ENCODE measurements at places on chromosomes 2 and 18. TPM values are rescaled to one million over a fixed set of nuclear protein-coding genes. Genes with fewer than 3 reads are reported as not detected.

- DNase-seq: no peak
Measured at GRCh38 chr2:137031731-137032130, 266.4 kb downstream of the THSD7B start.

- DNase-seq: no peak
Measured at GRCh38 chr2:231362555-231363184, 32.8 kb upstream of the B3GNT7 start.

DNA sequence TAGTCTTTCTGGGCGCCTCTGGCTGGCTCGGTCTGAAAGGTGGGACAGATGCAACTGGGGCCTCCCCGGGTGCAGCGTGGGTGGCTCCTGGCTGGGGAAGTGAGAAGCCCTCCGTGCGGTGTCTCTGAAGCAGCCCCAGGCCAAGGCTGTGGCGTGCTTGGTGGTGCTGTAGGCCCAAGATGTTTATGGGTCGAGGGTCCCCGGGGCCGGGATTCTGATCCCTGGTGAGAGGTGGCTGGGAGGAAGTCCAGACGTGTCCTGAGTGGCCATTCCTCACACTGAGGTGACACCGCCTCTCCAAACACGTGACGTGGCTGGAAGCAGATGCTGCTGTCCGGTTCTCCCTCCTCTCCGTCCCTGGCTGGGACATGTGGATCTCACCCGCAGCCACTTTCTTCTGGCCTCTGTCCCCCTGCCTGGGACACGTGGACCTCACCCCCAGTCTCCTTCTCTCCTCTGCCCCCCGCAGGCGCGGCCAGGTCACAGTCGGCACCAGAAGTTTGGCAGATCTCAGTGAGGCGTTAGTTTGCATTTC, 12.6 kb downstream of the RTP5 start:
- DNase-seq: no peak

GRCh38 chr2:160570376-160570775, 76.8 kb upstream of the RBMS1 start:
- DNase-seq: no peak

DNA sequence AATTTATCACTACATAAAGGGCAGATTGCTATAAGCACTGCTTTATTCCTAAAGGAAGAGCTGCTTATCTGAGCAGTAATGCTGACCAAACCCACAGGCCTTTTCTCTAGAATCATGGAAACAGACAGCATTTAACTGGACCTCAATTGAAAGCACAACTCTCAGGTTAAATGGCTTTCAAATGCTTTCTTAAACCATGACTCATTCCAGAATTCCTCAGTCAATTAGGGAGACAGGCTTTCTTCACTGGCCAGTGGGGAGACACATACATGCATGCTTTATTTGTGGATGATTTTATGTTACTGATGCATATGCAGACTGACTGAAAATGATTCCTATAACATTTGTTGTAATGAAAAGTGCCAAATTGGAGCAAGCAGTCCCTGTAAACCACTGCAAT, 114.6 kb downstream of the ACVR1 start:
- no peak for DNase-seq

- DNase-seq: no peak
Measured at GRCh38 chr2:238108423-238109183, 8.5 kb downstream of the ESPNL start.

- DNase-seq: no peak
Measured at GRCh38 chr2:217636991-217637561, 365.7 kb downstream of the TNS1 start.

DNA sequence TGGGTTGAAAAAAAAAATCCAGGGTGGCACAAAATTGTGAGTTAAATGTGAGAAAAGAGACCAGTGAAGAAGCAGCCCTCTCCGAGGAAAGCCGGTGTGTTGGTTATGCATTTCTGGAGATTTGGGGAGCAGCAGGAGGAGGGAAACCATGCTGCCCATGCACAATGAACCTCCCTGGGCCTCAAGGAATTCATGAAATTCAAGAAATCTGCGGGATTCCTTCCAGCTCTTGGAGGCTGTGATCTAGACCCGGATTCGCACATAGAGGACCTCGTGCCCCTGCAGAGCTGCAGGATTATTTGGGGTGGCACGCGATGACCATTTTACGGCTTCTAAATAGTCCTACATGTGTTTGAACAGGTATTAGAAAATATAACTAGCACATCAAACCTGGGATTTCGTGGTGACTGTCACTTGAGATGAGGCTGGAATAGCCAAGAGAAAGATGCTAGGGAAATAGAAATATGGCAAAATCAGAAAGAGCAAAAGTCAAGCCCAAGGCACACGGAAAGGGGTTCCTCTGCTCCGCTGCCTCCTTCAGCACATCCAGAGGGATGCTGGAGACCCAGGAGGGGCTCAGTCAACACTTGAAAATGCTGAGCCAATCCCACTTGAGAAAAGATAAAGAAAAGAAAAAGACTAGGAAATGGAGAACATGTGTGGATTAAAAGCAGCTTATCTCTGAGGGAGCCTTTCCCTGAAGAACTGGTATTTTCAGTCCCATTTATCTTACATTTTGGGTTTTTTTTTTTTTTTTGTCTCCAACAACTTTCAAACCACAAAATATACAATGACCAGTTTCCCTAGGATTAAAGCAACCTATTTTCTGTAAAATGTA, 22.0 kb downstream of the KCTD1 start:
- no peak for DNase-seq

- DNase-seq: no peak
Measured at GRCh38 chr2:222307143-222307756, 8.5 kb upstream of the PAX3 start.

- no peak for DNase-seq
Measured at GRCh38 chr18:58497845-58498244, 131.0 kb downstream of the ALPK2 start.

GRCh38 chr2:148560496-148560895, 84.1 kb upstream of the EPC2 start:
- no peak for DNase-seq

DNA sequence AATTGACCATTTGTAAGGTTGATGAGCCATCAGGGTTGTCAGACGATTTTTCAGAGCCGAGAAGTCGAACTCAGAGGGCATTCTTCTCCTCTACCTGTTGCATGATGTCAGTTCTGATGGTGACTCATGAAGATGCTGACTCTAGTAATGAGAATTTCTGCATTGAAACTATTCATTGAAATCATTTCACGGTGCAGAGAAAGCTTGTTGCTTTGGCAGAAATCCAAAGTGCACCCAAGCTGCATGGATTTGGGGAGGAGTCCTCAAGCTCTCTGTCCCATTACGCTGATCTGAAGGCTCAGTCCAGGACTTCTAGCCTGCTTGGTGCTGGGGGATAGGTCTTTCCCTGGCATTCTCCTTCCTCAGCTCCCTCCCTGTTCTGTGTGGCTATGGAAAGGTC, 125.7 kb upstream of the PXDN start:
- no peak for DNase-seq

GRCh38 chr2:203675086-203675485, 31.4 kb upstream of the CD28 start:
- DNase-seq: peak; percentile 34

DNA sequence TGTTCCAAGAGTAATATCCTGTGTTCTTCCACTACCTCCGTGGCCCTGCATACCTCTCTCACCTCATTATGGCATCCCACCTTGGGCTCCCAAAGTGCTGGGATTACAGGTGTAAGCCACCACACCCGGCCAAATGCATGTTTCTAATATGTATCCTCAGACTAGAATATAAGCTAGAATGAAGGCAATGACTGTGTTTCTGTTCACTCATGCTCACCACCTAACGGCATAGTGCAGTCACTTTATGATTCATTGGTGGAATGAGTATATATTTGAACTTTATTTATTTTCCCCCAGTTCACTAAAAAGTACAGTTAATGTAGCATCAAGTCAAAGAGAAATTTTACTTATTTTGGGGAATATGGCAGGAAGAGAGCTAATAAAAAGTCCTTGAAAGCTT, 11.3 kb downstream of the PIGN start:
- no peak for DNase-seq

DNA sequence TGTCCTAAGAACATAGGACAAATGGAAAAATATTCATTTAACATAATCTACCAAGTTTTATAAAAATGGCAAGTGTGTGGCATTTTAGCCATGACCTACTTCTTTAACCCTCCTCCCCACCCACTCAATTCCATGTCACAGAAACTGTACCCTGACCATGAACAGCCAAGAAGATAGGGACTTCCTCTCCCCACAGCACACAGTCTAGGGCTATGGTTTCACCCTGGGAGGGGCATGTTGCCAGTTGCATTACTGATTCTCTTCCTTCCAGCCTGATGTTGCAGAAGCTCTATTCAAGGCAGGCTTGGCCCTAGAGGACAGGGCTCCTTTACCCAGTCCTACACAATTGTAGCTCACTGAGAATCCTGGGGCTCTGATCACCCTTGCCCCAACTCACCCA, 153.6 kb upstream of the KLF7 start:
- no peak for DNase-seq

- DNase-seq: no peak
Measured at GRCh38 chr2:25479761-25480160, 138.0 kb upstream of the DNMT3A start.

DNA sequence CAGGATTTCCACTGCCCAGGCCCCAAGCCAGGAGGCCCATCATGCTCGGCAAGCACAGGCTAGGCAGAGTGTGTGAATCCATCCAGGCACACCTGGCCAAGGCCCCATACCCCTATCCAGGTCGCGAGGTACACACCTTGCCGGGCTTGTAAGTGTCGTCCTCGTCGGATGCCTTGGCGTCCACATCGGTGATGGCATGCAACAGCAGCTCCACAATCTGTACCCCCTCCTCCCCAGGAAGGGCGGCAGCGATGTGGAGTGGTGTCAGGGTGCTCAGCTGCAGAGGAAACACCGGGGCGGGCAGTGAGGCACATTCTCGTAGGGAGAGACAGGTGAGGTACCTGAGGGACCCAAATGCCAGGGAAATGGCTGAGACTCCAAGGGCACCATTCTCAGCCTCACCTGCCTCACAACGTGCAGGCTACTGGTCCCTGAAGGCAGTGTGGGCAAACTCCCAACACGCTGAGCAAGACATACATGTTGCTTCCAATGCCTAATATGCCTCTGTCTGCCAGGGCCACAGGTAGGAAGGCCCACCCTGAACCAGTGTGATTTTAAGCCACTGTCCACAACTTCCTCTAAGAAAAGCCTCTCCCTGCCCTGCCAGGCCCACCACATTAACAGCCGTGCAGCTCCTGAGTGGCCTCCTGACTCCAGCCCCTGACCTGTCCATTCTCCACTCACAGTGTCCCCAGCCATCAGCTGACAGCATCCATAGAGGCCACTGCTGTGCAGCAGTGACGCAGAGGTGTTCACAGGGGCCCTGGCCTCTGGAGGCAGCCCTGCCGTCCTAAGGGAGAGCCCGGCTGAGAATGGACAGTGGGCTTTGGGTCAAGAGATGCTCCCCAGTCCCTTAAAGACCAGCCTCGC, 44.9 kb downstream of the ANKMY1 start:
- no peak for DNase-seq

- no peak for DNase-seq
Measured at GRCh38 chr18:49170925-49171505, 220.2 kb upstream of the SMAD7 start.

- no peak for DNase-seq
Measured at GRCh38 chr2:23703583-23704385, 223.1 kb downstream of the ATAD2B start.

ECEL1 gene
- not detected for total RNA-seq

ZNF396 gene
- 0.72 TPM for total RNA-seq

CEP192 gene
- total RNA-seq: 22.9 TPM

CPLX4 gene
- not detected for total RNA-seq

All from endothelial cell of umbilical vein (primary cell).